ENCODE measurements at places on chromosomes 6 and 20. TPM values are rescaled to one million over a fixed set of nuclear protein-coding genes. Genes with fewer than 3 reads are reported as not detected.

Gene TFAP2C
- total RNA-seq = not detected

Gene RAB44
- total RNA-seq = 0.07 TPM

Gene KCNQ2
- not detected for total RNA-seq

Gene OPRM1
- not detected for total RNA-seq

Gene HLA-G
- total RNA-seq = not detected

Gene COX4I2
- not detected for total RNA-seq

Gene SNAP91
- not detected for total RNA-seq

Gene C6orf118
- total RNA-seq = not detected

Gene GINS1
- 23.1 TPM for total RNA-seq

Gene FAM83D
- total RNA-seq = 51.6 TPM

Gene TMEM244
- not detected for total RNA-seq

Gene TMEM14A
- total RNA-seq = 52.3 TPM

Measured in mammary microvascular endothelial cell (primary cell).